ENCODE measurements at places on chromosomes 12 and 14.

- DNase-seq, result no peak
Observed at GRCh38 chr12:96240656-96241055, 46.5 kb downstream of the ELK3 start.

- no peak for DNase-seq
Observed at GRCh38 chr12:71727958-71728357, 26.7 kb upstream of the RAB21 start.

- DNase-seq, result no peak
Observed at GRCh38 chr14:22900081-22900799, 17.2 kb downstream of the REM2 start.

- no peak for DNase-seq
Observed at GRCh38 chr12:94898388-94898787, 105.1 kb downstream of the NDUFA12 start.

DNA sequence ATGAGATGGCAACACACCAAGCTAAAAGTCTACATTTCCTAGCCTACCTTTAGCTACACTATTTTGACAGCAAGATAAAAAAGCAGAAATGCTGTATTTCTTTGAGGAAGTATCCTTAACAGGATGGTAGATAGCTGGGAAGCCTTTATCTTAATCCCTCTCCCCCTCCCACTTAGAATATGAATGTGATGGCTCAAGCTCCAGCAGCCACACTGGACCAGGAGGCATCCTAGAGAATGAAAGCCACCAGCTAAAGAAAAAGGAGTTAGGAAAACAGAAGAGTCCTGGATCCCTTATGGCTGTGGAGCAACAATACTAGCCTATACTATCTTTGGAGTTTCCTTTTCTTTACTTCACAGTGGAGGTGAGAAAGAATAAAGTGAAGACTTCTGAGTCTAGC lies 15.1 kb downstream of the NAP1L1 start:
- DNase-seq, result no peak

DNA sequence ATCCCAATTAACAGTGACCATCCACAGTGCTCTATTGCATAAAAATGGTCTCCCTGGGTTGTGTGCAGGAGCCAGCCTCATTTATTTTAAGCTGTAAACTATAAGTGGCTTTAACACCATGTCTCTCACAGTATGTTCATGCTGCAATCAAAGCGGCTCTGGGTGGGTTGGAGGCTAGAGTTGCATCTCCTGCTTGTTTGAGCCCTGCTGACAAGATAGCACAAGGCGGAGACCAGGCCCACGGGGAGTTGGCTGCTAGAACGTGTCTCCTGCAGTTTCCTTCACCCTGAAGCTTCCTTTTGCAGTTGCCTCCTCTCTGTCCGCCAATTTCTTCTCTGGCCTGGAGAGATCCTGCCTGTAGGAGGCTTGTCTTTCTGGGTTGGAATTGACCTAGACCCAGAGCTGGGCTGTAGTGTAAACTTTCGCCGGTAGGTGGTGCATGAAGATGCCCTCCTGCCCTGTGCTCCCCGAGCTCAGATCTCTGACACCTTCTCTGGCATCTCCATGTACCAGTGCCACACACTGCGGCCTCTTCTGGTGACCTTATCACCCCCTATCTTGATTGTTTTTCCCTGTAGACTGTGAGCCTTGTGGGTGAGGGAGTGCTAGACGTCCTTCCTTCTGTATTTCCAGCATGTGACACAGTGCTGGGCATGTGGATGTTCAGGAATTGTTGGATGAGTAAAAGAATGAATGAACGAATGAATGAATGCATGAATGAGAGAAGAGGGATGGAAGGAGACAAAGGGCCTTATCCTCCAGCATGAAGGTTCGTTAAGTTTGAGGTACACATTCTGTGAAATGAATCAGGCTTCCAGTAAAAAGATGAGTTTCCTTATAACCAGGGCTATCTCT lies 10.4 kb downstream of the OTUB2 start:
- no peak for DNase-seq

- DNase-seq, result no peak
Observed at GRCh38 chr14:34700622-34701130, 13.7 kb downstream of the CFL2 start.

- no peak for DNase-seq
Observed at GRCh38 chr14:74286736-74287135, 16.0 kb downstream of the ABCD4 start.

DNA sequence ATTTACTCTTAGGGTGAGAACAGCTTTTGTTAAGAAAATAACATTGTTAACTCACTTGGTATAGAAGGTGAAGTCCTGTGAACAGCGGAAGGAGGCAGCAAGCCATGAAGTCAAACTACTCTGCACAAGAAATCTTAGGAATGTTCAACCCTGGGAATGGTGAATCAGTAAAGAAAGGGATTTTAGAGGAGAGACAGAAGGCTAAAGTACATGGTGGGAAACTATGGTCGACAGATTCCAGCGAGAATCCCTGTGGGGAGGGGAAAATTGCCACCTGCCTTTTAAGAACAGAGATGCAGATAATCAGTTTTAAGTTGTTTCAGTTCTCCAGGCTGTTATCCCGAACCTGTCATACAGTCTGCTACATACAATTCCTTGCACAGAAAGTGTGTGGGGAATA lies 63.2 kb upstream of the PTPRR start:
- DNase-seq, result no peak

- no peak for DNase-seq
Observed at GRCh38 chr12:128989287-128989686, 136.0 kb downstream of the GLT1D1 start.

- DNase-seq, result no peak
Observed at GRCh38 chr12:9711664-9712063, 21.2 kb downstream of the CLECL1 start.

DNA sequence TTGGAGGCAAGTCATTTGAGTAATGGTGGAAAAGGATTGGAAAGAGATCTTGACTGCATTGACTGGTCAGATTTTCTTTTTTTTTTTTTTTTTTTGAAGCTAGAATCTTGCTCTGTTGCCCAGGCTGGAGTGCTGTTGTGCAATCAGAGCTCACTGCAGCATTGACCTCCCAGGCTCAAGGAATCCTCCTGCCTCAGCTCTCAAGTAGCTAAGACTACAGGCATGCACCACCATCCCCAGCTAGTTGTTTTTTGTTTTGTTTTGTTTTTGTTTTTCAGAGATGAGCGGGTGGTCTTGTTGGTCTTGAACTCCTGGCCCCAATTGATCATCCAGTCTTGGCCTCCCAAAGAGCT lies 30.9 kb upstream of the FAM222A start:
- no peak for DNase-seq

DNA sequence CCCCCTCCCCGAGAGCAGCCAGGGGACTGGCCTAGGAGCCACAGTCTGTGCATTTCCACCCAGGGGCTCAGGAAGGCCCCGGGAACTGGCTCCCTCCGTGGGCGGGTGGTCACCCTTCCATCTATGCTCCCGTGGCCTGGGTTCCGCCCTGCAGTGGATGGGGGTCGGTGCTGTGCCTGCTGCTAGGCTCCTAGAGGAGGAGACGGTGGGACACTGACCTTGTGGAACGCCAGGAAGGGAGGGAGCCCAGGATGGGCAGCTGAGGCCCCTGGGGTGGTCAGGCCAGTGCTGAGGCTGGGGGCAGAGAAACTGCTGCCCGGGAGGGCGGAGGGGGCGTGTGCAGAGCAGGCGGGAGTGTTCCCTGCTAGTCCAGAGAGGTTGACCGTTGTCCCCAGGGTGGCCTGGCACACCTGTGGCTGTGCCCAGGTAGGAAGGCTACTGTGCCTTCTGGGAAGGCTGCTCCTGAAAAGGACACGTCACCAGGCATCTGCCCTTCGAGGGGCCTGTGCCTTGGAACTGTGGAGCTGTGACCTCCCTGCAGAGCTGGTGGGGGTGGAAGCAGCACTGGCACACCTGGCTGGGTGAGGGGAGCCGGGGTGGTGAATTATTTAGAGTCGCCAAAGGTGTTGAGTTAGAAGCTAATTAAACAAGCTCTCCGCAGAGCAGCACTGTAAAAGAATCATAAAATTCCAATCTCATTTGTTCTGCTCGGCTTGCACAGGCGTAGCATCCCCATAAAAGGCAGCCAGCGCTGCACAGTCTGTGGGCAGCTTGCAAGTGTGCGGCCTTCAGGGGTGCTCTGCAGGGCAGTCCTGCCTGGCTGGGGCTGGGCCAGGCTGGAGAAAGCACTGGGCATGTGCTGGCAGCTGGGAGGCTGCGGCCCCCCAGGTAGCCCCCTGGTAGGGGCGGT lies 145.1 kb downstream of the KIF26A start:
- DNase-seq, result no peak

DNA sequence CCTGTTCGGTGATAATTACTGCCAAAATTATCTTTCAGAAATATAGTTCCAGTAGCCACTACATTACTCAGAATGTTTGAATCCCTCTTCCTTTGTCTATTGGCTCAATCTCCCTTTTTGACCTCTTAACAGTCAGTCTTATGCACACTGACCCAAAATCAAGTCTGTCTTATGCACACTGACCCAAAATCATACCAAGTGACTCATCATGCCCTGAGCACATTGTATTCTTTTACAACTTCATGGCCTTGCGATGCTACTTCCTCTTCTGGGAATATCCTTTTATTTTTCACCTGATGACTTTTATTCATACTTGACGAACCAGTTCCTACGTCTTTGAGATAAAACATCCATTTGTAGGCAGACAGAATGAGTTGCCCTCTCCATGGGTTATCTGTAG lies 182.3 kb downstream of the NPAS3 start:
- DNase-seq, result no peak

GRCh38 chr12:102009796-102010195 lies 52.0 kb downstream of the WASHC3 start:
- DNase-seq, result no peak

DNA sequence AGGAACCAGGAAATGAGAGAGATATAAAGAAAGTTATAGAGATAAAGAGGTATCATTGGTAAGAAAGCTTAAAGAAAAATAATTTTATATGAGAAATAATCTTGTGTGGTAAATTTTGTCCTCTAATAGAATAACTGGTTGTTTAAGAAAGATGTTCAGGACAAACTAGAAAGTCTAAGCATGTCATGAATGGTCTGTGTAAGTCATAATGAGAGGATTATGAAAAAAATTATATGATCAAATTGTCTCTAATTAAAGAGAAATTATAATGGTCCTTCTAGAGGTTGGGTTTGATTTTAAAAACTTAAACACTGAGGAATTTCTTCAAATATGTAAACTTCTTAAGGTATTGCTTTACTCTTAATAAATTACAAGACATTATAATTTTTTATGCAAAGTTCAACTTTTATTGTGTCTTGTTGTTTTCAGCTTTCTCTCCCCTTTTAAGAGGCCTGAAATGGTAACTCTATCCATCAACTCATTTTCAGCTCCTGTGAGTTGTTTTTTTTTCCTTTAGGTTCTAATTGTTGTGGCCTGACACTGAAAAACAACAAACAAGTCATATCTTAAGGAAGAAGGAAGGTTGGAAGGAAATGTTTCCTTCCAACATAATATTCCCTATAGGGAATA lies 88.2 kb upstream of the CNOT2 start:
- DNase-seq, result no peak

GRCh38 chr14:75190023-75190422 lies 13.6 kb upstream of the TMED10 start:
- no peak for DNase-seq

- DNase-seq, result no peak
Observed at GRCh38 chr14:89283327-89284060, 133.5 kb downstream of the FOXN3 start.

DNA sequence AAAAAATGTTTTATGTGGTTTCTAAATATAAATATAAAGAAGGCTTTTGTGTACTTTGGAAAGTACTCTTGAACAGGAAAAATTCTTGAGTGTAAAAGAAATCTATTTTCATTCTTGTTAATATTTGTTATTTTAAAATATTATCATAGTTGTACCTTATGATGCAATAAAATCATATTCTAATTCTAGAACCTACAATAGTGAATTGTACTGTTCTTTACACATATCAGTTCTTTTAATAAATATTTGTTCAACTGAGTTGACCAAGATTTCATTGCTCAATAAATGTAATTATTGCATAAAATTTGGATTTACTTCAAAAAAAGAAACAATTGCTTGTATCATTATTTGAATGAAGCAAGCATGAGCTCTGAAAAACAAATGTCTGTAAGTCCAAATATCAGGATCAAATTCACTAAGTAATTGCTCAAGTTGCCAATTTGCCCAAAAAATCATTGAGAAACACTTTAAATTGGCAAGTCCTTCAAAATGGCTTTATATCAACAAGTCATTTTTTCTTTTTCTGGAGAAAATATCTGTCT lies 191.6 kb upstream of the SLC16A7 start:
- peak; percentile 30 for DNase-seq

- no peak for DNase-seq
Observed at GRCh38 chr14:90981636-90982035, 78.8 kb downstream of the RPS6KA5 start.

DNA sequence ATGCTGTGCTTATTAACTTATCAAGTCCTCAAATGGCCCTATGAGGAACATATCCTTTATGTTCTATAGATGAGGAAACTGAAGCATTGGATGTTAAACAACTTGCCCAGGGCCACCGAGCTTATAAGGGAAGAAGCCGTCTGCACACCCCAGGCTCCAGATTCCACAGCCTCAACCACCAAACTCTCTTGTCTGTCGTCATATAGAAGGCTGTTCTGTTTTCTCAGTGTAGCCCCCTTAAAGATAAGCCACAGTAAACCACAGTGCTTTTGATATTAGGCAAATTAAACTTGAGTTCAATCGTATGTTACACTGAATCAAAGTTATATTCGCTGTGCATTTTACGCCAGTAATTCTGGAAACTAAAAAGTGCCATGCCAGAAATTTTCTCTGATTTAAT lies 116.7 kb downstream of the PRKCH start:
- no peak for DNase-seq
